Ammon's horn (tissue), 1 donor: ENCODE measurements at places on chromosomes 12 and 14.

GRCh38 chr14:42729681-42730080 lies 1123.0 kb downstream of the LRFN5 start:
- no peak for DNase-seq

- DNase-seq = no peak
Observed at GRCh38 chr12:116323406-116324386, 46.2 kb upstream of the MED13L start.

DNA sequence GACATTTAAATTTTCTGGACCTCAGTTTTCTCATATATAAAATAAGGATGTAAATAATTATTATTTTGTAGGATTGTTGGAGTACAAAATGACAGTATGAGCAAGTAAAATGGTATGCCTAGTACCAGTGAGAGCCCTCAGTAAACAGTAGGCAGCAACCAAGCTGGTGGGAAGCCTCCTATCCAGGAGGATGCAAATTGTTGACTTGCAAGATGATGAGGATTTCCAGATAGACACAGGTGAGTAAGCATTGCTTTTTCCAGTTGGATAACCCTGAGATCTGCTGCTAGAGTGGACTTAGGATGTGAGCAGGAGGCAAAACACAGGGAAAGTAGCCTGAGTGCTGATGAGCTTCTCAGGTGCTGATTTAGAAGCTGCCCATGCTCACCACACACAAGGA lies 28.2 kb upstream of the AMIGO2 start:
- no peak for DNase-seq

GRCh38 chr14:59305231-59305630 lies 116.8 kb downstream of the DAAM1 start:
- no peak for DNase-seq

- no peak for DNase-seq
Observed at GRCh38 chr14:92447416-92448197, 66.0 kb upstream of the RIN3 start.

GRCh38 chr12:56840922-56841321 lies 77.8 kb downstream of the HSD17B6 start:
- no peak for DNase-seq

DNA sequence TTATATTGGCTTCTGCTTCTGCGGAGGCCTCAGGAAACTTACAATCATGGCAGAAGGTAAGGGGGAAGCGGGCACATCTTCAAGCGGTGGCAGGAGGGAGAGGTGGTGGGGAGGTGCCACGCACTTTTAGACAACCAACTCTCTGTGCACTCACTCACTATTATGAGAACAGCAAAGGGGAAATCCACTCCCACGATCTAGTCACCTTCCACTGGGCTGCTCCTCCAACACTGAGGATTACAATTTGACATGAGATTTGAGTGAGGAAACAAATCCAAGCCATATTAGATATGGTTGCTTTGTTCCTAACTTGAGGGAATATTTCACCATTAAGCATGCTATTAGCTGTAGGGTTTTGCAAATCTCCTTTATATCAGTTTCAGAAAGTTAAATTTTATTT lies 80.3 kb downstream of the UNC79 start:
- no peak for DNase-seq

DNA sequence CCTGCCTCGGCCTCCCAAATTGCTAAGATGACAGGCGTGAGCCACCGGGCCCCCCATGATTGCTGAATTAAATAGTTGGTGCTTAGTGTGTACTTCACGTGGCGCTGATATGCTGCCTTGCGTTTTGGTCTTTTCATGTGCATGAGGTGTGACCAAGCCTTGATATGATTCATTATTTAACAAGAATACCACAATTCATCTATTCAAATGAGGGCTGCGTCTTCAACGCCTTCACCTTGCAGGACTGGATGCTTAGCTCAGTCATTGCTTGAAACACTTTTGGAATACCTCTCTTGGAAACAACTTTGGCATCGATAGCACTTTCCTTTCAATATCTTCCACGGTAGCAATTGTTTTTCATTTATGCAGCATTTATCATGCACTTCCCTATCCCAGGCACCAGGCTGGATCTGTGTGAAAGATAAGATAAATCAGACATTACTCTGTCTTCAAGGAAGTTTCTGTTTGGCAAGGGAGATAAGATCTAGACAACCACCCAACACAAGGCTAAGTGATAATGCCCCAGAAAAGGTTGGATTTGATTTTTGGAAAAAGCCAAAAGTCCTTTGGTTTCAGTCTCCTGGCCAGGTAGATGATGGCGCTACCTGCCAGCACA lies 1.3 kb upstream of the TEAD4 start:
- no peak for DNase-seq

DNA sequence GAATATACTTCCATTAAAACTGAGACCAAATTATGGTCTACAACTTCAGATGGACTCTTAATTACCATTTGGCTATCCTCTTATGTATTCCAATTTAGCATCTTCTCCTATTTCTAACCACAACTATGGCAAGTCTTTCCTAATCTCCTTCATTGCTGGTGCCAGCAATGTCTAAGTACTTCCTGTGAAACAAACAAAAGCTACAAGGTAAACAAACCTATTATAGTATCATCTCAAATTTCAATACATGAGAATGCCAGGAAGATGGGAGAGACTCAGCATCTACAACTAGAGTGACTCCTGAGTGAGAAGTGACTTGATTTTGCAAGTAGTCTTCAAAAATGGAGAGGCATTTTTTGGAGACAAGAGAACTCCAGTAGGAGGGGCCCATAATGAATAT lies 202.9 kb upstream of the ATXN7L3B start:
- no peak for DNase-seq

DNA sequence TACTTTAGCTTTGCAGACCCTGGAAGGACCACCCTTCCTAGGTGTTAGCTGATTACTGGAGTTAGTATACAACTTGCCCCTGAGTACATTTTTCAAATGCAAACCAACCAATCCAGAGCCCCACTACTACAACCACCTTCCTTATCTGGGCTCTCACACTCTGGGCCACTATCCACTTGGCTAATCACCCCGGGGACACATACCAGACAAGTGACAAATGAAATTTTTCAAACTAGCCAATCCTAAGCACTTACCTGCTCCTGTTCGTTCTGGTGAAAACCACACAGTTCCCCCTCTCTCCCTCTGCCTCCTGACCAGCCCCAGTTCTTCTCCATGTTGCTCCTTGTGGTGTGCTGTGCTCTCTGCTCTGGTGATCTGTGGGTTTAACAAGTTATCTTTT lies 140.4 kb downstream of the CNTN1 start:
- no peak for DNase-seq

- peak; percentile 24 for DNase-seq
Observed at GRCh38 chr14:55780156-55780946, 200.3 kb downstream of the KTN1 start.

- no peak for DNase-seq
Observed at GRCh38 chr14:103366741-103367140, 18.5 kb upstream of the MARK3 start.

GRCh38 chr14:96261772-96262655 lies 6.0 kb downstream of the BDKRB1 start:
- no peak for DNase-seq

DNA sequence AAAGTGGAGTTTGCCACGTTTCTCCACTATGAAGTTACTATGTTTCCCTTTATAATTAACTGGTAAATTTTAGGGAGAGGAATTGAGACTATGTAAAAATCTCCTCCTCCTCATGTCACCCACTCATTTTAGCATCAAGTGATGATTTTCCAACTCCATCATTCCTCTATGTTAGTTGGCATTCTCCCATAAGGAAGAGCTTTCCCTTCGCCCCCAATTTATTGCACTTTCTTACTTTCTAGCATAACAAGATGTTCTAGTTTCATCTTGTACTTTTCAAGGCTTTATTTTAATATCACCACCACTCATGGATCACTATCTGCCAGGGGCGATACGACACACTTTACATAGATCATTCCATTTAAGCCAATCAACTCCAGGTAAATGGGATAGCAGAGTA lies 97.1 kb downstream of the RPS6KA5 start:
- no peak for DNase-seq

DNA sequence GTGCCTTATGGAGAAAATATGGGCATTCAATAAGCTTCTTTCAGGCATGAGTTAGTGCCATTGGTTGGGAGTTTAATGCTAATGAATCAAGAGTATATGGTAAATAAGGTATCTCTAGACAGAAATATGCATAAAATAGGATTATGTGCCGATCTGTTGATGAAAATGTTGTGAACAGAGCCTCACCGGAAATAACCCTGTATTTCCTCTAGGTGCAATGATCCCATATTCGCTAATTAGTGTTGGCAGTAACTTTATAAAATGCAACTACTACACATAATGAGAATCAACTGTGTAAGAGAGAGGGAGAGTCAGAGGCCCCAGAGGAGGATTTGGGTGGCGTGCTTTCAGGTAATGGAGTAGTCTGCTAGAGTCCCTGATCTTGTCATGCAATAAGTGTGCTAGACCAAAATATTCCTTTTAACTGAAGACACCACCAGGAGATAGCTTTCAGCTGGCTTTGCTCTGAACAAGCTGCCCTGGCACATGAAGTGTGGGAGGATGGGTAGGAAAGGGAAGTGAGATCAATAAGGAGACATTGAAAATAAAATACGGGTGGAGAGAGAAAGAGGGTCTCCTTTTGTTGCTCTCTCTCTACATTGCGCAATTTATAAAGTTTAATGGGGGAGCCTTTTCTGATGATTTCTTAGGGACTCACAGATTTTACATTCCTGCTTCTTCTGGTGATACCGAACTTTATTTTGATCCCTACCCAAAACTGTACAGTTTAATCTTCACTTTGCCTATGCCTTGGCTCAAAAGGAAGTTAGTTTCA lies 68.6 kb upstream of the PLXNC1 start:
- DNase-seq = no peak

DNA sequence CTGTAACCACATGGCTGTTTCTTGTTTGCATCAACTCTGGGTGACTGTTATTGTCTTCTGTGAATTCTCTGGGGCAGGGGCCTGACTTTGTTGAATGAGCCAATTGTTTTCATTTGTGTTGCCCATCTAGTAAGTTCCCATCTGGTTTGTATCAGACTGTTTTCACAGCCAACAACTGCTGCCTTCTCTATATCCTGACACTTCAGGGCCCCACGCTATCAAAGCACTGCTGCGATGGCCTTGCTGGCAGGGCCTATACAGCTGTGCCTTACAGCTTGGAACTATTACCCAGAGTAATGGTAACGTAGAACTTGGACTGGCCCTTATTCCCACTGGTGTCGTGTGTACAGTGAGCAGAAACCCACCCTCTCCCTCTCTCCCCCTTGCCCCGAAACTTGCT lies 104.3 kb upstream of the DACT1 start:
- DNase-seq = peak; percentile 88

GRCh38 chr14:90191585-90191984 lies 64.8 kb upstream of the PSMC1 start:
- no peak for DNase-seq

DNA sequence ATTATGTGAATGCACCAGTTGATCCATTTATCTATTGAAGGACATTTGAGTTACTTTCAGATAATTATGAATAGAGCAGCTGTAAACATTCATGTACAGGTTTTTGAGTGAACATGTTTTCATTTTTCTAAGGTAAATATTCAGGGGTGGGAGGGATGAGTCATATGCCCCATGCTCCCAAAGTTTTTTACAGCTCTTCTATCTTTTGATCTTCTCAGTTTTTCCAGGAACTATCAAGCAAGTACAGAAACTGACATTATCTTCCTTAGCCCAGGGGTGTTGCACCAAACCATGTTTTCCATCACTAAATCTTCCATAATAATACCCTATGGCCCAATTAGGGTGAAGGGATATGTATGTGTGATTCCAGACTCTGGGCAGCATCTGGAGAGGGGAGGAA lies 384.5 kb downstream of the EMP1 start:
- no peak for DNase-seq

- DNase-seq = peak; percentile 35
Observed at GRCh38 chr14:24911324-24912109, 138.4 kb downstream of the STXBP6 start.

- DNase-seq = no peak
Observed at GRCh38 chr14:32481707-32482106, 152.6 kb downstream of the AKAP6 start.

GRCh38 chr12:99002156-99002555 lies 357.1 kb downstream of the APAF1 start:
- no peak for DNase-seq

GRCh38 chr12:80053051-80053790 lies 46.1 kb upstream of the OTOGL start:
- DNase-seq = peak; percentile 59

DNA sequence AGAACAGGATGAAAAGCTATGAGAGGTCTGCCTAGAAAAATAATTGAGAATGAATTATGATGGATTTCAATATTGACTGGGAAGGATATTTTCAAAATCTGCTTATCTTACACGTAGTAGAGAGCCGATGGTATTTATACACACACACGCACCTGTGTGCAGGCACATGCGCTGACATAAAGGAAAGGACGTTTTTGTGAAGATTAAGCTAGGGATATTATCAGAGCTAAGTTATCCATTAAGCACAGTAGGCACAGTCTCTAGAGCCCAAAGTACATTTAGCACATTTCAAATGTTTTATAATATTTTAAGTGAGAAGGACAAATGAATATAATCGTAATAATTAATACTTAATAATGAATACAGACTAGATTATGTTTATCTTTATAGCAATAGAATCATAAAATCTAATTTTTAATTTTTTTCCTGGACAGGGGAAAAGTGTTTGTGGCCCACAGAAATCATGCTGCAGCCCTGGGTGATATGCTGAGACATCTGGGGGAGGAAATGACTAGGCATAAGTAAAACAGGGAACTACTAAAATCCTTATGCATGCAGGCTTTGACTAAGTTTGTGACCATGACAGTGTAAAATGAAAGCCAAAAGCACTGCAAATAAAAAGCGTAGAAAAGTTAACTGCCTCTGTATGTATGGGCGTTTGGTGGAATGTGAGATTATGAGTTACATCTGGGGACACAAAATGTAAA lies 146.1 kb downstream of the KITLG start:
- no peak for DNase-seq

- DNase-seq = peak; percentile 85
Observed at GRCh38 chr14:72708708-72709475, 185.0 kb downstream of the DPF3 start.

GRCh38 chr14:58738876-58739275 lies 101.1 kb downstream of the DACT1 start:
- no peak for DNase-seq

DNA sequence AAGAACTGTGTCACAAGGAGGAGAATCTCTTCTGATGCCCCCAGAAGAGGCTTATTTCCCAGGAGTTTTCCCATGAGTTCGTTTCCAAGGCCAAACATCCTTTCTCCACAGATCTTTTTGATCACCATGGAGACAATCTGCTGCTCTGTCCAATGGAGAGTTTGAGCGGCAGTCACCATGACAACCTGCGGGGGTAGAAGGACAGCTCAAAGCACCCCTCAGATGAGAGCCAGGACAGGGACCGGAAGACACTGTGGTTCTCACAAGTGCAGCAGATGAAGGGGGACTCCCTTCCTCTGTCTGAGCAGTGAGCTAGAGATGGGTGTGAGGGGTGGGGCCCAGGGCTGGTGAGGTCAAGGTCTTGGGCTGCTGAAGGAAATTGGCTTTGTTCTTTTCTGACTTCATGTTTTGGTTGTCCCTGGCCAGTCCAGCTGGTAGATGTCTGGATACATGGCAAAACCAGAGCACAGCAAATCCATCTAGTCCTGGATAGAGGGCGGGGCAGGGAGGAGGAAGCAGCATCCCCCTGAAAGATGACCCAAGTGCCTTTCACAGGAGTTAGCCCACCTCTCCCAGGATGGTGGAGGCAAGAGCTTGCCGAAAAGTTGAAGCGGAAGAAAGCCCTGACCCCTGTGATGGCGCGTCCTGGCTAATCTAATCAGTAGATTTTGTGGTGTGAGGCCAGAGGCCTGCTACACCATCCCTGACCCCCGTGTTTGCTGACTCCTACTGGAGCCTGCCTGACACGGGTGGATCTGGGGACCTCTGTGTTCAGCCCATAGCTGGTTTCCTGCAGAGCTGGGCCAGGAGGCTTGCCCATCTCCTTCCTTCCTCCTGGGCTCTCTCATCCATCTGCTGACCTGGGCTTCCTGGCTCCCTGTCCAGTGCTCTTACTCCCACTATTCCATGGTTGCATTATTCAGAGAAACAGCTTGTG lies 24.4 kb downstream of the DHRS2 start:
- peak; percentile 67 for DNase-seq
